Ureter (tissue), 1 donor: ENCODE measurements at places on chromosomes 5 and 9.
A peak's percentile ranks its signal among the peaks of the same experiment; 100 is the strongest.

DNA sequence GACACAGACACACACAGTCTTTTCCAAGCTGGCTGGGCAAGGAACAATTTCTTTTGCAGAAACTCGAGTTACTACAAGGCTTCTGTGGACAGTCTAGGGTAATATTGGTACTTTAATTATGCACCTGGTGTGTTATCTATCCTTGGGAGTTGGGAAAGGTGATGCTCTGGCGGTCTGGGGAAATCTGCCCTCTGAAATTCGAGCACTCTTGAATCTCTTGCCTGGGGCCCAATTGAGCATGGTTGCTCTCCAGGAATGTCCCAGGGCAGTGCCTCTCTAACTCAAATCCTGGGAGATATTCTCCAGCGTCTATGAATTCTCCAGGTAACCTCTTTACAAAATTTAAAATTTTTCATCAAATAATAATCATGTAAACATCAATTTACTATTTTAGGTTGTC lies 69.3 kb downstream of the KCNIP1 start:
- DNase-seq = no peak

- no peak for DNase-seq
Observed at GRCh38 chr9:82726424-82727276, 336.3 kb downstream of the RASEF start.

DNA sequence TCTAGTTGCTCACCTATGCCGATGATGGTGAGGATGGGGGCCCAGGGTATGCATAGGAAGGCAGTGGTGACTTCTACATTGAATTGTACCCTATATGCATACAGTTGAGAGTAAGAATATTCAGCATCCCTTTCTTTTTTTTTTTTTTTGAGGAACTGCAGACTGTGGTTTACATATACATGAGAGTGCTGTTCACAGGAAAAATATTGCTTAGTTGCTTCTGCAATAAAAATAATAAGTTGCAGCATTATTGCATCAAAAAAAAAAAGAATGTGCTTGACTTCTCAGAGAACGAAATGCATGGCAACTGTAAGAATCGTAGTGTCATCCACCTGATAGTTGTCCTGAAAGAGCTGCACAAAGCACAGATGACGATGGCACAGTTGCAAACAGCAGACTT lies 52.8 kb downstream of the PTCD2 start:
- DNase-seq = no peak

DNA sequence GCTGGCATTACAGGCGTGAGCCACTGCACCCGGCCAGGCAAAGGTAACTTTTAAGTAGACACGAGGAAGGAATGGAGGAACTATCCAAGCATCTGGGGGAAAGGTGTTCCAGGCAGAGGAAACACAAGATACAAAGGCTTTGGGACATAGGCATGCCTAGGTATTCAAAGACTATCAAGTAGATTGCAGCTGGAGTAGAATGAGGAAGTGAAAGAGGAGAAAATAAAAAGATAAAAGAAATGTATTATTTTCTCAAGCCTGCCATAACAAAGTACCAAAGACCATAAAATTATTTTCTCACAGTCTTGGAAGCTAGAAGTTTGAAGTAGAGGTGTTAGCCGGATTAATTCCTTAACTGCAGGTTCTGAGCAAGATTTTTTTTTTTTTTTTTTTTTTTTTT lies 39.9 kb upstream of the GRIN3A start:
- DNase-seq = no peak

- no peak for DNase-seq
Observed at GRCh38 chr5:110018509-110018908, 328.8 kb downstream of the MAN2A1 start.

- no peak for DNase-seq
Observed at GRCh38 chr5:73975845-73976244, 349.8 kb downstream of the ARHGEF28 start.

- DNase-seq = no peak
Observed at GRCh38 chr5:155381654-155382053, 368.1 kb downstream of the KIF4B start.

DNA sequence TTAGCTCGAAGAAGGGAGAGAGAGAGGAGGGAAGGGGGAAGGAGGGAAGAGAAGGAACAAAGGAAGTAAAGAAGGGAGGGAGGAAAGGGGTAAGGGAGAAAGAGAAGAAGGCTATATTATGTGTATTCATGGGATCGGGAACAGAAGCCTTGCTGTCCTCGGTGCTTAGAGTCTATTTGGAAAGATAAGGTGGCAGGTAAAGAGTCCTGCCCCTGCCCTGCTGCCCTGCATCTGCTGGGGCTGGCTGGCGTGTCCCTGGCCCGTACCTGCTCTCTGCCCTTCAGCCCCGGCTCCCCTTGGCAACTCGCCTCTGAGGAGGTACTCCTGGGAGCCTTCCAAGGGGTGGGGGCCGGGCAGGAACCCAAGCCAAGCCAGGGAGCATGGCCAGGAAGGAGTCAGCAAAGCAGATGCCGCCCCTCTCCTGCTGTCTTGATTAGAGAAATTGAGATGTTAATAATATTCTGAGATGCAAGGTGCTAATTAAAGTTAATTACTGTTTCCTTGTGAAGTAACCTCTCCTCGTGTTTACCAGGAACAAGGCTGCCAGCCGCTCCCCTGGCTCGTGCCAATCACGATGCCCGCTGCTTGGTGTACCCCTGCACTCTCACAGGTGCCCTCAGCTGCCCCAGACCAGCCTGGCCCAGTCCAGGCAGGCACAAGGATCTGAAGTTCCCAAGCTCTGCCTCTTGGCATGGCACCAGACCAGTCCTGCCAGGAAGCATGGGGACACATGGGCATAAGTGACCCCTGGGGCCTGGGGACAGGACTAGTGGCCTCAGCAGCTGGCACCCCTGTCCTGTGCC lies 36.6 kb downstream of the PCDH1 start:
- peak; percentile 67 for DNase-seq

GRCh38 chr9:34493972-34494535 lies 28.7 kb downstream of the ENHO start:
- no peak for DNase-seq

DNA sequence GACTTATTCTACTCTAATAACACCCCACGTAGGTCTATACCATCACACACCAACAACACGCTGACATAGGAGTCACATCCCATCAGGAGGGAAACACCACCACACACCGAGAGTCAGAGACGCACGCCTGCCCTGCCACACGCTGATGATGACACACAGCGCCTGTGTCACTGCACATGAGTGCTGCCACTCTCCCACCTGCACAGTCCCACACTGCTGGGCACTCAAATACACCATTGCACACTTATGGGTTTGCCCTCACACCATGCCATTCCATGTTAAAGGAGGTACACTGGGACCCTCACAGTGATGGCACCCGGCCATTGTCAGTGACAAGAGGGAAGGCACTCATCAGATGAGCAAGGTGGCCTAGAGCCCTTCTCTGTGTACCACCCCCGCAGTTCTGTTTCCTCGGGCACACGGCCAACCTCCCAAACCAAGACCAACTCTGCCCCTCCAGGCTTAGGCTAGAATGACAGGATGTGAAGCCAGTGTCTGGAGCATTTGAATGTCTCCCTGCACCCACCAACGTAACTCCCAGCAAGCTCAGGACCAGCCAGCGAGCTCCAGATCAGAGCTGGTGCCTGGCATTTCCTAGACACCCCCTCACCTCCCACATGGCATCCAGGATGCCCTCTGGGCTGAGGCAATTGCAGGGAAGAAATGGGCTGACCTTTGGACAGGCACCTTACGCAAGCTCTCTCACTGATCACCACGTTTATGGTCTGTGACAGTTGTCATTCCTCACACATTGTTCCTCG lies 3.6 kb upstream of the CPLX2 start:
- no peak for DNase-seq

GRCh38 chr5:93349613-93350012 lies 231.4 kb downstream of the NR2F1-AS1 start:
- DNase-seq = no peak

- no peak for DNase-seq
Observed at GRCh38 chr5:149609640-149610219, 28.4 kb downstream of the ARHGEF37 start.

DNA sequence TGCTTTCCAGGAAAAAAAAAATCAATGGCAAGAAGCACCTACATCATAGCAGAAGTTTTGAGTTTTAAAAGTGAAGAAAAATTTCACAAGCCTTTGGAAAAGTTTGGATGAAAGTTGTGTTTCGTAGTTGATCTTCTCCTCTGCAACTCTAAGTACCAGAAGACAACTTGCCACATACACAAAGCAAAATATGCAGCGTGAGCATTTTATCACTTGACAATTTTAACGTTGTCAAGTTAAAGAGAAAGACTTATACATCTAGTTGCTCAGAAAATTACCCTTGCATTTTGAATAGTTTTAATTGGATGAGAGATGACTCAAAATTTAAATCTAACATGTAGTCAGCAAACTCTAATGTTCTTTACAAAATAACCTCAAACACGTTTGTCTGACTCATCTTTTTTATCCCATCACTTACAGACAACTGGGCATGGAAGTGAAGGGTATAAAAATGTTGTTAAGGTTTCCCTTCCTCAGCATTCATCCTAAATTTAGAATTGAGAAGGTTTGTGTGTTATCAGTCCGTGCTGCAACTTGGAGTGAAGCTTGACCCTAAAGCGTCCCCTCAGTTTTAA lies 213.4 kb downstream of the MARCHF11 start:
- no peak for DNase-seq

DNA sequence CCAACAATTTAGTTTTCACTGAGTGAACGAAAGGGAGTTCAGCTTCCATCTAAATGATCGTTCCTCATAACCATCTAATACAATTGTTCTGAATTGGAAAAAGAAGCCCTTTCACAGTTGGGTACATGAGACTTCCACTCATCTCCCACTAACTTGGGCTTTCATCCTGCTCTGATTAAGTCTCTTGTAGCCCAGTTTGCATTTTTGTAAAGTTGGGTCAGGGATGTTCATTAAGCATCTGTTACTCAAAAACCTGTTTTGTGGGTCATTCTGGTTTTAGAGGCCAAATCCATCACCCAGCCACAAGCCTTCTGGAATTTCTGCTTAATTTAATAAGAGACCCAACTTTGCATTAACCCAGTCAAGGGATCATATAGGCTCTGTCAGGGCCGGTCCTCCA lies 385.3 kb downstream of the BNC2 start:
- no peak for DNase-seq

DNA sequence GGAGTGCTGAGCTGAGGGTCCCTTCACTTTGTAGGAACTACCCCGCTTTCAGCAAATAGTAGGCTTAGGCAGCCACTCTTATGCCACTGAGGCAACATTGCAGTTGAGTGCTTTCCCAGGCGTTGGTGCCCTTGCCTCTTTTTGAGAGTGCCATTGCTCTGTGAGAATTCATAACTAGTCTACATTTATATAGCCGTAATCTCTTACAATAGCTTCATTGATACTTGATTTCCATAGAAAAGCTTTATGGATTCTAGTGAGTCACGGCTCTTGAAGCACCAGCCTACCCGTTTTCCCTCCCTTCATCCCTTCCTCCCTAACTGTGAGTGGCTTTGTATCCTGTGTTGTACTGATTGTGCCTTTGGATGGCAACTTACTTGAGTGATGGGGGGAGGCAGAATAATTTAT lies 283.9 kb downstream of the AOPEP start:
- no peak for DNase-seq

DNA sequence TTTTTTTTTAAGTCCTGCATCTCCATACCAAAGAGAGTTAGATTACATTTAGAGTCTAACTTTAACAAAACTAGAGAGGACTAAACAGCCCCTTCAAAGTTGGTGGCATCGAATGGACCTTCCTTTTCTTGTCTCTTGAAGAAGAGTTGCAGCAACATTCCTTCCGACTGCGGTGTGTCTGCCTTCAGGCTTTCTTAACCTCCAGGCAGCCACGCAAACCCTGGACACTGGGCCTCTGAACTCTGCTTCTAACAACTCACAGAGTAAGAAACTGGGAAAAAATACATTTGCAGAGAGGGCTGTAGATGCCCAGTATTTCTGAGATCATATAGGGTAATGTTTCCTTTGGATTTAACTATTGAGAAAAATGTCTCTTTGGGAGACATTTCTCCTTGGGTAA lies 120.5 kb upstream of the MAST4 start:
- no peak for DNase-seq

DNA sequence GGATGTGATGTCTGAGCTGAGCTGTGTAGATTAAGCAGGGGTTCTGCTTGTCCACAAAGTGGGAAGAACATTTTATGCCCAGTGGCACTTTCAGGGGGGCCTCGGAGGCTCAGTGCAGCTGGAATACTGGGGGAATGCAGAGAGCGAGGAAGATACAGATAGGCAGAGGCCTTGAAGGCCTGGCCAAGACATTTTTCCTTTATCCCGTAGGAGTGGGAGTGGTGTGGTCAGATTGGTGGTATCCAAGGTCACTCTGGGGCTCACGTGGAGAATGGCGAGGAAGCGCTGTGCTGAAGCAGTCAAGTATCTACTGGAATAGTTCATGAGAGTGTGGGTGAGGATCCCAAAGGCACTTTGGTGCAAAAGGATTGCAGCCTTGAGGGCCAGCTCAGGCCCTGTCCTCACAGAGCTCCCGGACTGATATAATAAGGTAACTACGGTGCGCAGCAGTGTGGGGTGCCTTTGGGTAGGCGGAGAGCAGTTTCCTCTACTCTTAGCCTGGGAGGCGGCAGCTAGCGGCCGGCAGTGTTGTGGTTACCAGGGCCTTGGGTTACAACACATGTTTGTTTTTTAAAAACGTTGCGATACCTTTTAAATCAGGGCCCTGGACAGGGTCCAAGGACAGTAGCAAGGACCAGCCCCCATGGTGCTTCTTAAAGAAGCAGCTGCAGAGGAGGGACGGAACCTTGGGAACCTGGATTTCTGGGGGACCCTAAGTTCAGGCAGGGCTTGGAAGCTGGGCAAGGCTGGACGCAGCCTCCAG lies 10.8 kb upstream of the CCDC69 start:
- DNase-seq = peak; percentile 70

GRCh38 chr9:125372441-125373226 lies 111.0 kb downstream of the GAPVD1 start:
- DNase-seq = no peak

GRCh38 chr5:143195491-143195890 lies 208.0 kb downstream of the NR3C1 start:
- no peak for DNase-seq

DNA sequence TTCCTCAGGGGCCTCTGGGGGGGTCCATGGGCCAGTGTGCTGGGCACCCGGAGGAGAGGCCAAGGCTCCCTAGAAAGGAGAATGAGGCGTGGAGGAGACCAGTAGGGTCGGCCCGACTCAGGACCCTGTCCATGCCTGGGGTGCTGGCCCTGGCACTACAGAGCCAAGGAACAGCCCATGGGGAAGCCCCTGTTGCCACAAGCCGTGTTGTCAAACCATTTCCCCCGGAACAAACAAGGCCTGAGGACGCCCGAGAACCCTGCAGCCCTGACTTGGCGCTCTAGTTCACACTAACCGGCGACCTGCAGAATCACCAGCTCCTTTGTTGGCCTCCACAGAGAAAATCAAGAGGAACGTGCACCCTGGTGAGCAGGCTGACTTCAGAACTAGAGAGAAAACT lies 41.6 kb upstream of the SLC12A7 start:
- no peak for DNase-seq

GRCh38 chr5:147751-148150 lies 43.5 kb upstream of the LRRC14B start:
- DNase-seq = no peak

- DNase-seq = no peak
Observed at GRCh38 chr5:118016396-118016795, 972.0 kb downstream of the DTWD2 start.

DNA sequence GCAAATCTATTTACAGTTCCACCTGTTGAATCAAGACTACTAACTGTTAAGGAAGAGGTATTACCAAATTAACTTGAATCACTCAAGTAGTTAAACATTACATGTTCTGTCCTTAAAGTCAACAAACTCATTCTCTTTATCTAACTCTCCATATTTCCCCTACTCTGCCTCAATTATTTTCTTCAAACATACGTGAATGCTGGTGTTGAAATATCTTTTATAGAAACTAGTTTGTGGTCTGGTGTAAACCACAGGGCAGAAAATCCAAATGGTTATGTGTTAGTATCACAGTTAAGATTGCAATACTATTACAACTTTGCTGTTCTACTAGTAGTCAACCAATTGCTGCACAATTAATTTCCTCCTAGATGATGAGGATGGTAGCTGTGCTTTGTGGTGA lies 603.5 kb downstream of the KCTD16 start:
- no peak for DNase-seq
